ENCODE measurements at places on chromosomes 4 and X.
A peak's percentile ranks its signal among the peaks of the same experiment; 100 is the strongest.

- no peaks in the 10 kb centered on the region for H3K27me3 ChIP-seq
- H3K4me3 ChIP-seq: no peak overlapping the region
- no peak overlapping the region for H3K27ac ChIP-seq
- H3K4me1 ChIP-seq: no peaks in the 10 kb centered on the region
- no peaks in the 10 kb centered on the region for H3K36me3 ChIP-seq
These were observed 88.2 kb downstream of the TASL start for GRCh38 chrX:30489323-30489722.

DNA sequence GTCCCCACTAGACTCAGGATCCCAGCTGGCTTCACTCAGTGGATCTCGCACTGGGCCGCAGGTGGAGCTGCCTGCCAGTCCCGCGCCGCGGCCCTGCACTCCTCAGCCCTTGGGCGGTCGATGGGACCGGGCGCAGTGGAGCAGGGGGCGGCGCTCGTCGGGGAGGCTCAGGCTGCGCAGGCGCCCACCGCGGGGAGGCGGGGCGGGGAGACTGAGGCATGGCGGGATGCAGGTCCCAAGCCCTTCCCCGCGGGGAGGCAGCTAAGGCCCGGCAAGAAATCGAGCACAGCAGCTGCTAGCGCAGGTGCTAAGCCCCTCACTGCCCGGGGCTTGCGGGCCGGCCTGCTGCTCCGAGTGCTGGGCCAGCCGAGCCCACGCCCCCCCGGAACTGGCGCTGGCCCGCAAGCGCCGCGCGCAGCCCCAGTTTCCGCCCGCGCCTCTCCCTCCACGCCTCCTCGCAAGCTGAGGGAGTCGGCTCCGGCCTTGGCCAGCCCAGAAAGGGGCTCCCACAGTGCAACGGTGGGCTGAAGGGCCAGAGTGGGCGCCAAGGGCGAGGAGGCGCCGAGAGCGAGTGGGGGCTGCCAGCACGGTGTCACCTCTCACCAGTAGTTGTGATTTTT is 1038.0 kb downstream of the PCDH19 start:
- H3K4me1 ChIP-seq: no peaks in the 10 kb centered on the region
- no peaks in the 10 kb centered on the region for H3K36me3 ChIP-seq
- no peak for DNase-seq
- no peak overlapping the region for H3K4me3 ChIP-seq

DNA sequence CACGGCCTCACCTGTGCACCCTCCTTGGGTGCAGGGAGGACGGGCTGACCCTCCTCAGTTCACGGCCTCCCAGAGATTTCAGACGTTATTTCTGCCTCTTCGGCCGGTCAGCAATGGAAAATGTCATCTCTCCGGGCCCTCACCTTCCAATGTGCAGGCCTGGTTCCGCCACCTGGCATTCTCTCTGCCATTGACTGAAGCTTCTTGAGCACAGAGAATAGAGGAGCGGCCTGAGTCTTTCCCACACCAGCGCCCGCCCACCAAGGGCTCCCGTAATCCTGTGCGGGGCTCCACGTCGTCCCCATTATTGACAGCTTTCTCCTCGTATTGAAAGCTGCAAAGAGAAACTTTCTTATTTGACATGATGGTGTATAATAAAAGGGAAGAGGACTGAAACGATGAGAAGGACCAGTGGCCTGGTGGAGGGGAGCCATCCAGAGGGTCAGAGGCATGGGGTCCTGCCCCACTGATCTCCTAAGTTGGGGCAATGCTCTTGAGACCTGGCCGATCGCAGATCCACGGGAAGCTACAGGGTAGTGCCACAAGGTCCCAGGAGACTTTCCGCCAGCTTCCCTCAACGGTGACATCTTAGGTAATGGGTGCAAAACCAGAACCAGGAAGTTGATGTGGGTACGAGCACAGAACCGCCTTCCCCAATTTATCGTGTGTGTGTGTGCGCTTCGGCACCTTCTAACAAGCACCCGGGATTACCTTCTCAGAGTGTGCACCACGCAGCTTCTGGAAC is 20.6 kb downstream of the HTRA3 start:
- H3K27me3 ChIP-seq: no peaks in the 10 kb centered on the region
- no peaks in the 10 kb centered on the region for H3K4me1 ChIP-seq
- H3K36me3 ChIP-seq: no peaks in the 10 kb centered on the region
- no peak for DNase-seq
- H3K27ac ChIP-seq: no peak overlapping the region

GRCh38 chr4:84733343-84734033 is 150.6 kb downstream of the CDS1 start:
- H3K36me3 ChIP-seq: peaks cover 81% of the 10 kb centered on the region
- DNase-seq: no peak
- no peak overlapping the region for H3K27ac ChIP-seq
- no peak overlapping the region for H3K4me3 ChIP-seq

GRCh38 chr4:67204441-67204840 is 340.9 kb downstream of the CENPC start:
- no peak for DNase-seq
- no peak overlapping the region for H3K27ac ChIP-seq
- H3K4me3 ChIP-seq: no peak overlapping the region
- no peaks in the 10 kb centered on the region for H3K27me3 ChIP-seq
- H3K4me1 ChIP-seq: no peaks in the 10 kb centered on the region

DNA sequence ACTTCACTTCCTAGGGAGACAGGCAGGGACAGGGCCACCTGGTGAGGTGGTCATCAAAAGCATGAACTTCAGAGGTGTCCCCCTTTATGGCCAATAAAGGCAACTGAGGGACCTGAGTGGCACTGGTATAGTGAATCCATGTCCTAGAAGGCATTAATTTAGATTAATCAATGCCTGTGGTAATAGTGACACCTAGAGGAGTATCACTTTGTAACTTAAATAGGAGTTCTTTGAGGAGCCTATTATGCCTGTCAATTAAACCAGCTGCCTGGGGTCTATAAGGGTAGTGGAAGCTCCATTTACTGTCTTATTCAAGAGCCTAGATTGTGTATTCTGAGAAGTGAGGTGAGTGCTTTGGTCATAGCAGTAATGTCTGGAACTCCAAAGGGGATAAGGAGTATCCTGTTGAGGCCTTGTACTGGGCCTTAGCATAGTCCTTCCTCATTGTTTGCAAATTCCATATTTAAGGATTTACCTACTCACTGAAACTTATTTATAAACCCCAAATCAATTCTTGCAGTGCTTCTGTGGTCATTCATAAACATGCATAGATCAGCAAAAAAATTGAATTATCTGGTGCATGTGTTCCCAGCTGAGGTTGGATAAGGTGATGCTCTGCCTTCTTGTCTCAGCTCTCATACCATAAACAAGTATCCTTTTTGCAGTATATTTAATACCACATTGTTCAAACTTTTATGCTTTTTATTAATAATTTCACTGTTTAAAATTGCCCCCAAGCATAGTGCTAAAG is 213.8 kb upstream of the RADX start:
- H3K4me1 ChIP-seq: no peaks in the 10 kb centered on the region
- no peaks in the 10 kb centered on the region for H3K36me3 ChIP-seq
- H3K27ac ChIP-seq: no peak overlapping the region
- H3K27me3 ChIP-seq: no peaks in the 10 kb centered on the region
- no peak for DNase-seq

DNA sequence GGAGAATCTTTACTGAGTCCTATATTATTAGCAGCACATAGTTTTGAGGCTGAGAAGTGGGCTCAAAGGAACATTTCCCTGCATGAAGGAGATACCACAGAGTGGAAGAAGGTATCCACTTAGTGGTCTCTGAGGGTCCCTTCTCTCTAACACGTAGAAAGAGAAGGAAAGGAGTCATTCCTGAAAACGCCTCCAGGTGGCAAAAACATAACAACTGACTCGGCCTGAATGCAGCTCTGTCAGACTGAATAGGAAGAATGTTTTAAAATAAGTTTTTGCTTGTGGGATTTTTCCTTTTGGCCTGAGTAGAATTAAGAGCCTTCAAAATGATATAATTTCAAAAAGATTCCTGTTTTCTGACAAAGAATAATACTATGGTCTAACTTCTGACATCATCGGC is 23.3 kb downstream of the RPGR start:
- no peak overlapping the region for H3K27ac ChIP-seq
- H3K4me1 ChIP-seq: no peaks in the 10 kb centered on the region
- DNase-seq: no peak
- no peaks in the 10 kb centered on the region for H3K27me3 ChIP-seq
- H3K4me3 ChIP-seq: no peak overlapping the region
- H3K36me3 ChIP-seq: no peaks in the 10 kb centered on the region

DNA sequence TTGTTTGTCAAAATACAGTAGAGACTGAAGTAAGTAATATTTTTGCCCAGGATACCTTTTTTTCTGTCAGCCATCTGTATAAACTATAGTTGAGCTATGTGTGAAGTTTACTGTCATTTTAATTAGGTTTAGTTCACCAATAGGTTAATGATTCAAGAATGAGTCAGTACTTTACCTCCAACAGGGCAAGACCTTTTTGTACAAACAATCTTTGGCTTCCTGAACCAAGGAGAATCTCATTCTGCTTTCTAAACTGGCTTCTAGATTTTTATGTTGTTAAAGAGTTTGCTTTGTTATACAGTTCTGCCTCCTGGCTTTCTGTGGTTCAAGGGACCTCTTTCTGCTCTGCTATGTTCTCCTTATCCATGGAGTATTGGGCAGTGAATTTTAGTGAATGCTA is 412.0 kb upstream of the NR3C2 start:
- no peaks in the 10 kb centered on the region for H3K27me3 ChIP-seq
- H3K27ac ChIP-seq: no peak overlapping the region
- H3K36me3 ChIP-seq: no peaks in the 10 kb centered on the region
- H3K4me3 ChIP-seq: no peak overlapping the region

- H3K27ac ChIP-seq: no peak overlapping the region
- H3K4me1 ChIP-seq: no peaks in the 10 kb centered on the region
- H3K36me3 ChIP-seq: no peaks in the 10 kb centered on the region
- DNase-seq: no peak
These were observed 14.6 kb downstream of the SRPX start for GRCh38 chrX:38206036-38206435.

GRCh38 chr4:109389369-109390114 is 44.1 kb upstream of the SEC24B start:
- H3K27ac ChIP-seq: no peak overlapping the region
- no peaks in the 10 kb centered on the region for H3K4me1 ChIP-seq
- no peak overlapping the region for H3K4me3 ChIP-seq
- no peaks in the 10 kb centered on the region for H3K36me3 ChIP-seq

- peak overlapping the region; percentile 94 for H3K4me3 ChIP-seq
- H3K27me3 ChIP-seq: no peaks in the 10 kb centered on the region
- no peaks in the 10 kb centered on the region for H3K4me1 ChIP-seq
- peak overlapping the region; percentile 99 for H3K27ac ChIP-seq
- no peaks in the 10 kb centered on the region for H3K36me3 ChIP-seq
- no peak for DNase-seq
These were observed 1.0 kb downstream of the HMGB2 start for GRCh38 chr4:173332963-173333657.

DNA sequence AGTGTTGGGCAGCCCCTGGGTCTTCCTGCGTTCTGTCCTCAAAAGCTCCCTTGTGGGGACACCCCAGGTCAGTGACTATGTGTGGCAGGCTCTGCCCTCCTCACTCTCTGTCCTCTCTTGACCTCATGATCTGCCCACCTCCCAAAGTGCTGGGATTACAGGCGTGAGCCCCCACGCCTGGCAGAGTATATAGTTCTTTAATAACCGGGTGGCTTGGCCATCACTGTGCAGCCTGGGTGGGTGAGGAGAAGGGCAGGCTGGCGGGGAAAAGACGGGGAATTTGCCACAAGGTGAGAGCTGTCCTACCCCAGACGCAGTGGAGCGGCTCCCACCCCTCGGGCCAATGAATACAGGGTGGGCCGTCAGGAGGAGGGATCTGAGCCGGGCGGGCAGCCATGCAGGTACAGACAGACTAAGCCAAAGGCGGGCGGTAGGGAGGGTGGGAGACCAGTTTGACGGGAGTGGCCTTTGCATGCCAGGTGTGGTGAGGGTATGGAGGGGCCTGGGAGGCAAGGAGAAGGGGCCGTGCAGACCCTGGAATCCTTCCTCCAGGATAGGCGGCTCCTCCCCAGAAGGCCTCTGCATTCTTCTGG is 2.5 kb downstream of the SH3BP2 start:
- peaks cover 75% of the 10 kb centered on the region for H3K4me1 ChIP-seq
- H3K27me3 ChIP-seq: no peaks in the 10 kb centered on the region
- peak overlapping the region; percentile 86 for H3K27ac ChIP-seq
- no peak for DNase-seq
- no peaks in the 10 kb centered on the region for H3K36me3 ChIP-seq
- peak overlapping the region; percentile 82 for H3K4me3 ChIP-seq

DNA sequence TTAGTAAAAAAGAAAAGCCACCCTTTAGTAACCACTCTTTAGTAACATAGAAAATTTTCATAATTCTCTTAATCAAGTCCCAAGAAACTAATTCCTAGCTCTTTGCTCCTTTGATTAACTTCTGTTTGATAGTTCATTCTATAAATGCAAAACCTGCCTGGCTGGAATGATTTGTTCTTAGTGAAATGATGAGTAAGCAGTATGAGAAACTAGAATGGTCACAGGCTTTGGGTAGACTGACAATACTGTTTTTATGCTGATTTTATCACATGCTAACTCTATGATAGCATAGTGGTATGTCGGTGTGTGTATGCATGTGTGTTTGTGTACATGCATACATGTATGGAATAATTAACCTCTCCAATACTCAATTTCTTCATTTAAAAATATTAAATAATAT is 81.2 kb downstream of the SYTL5 start:
- no peaks in the 10 kb centered on the region for H3K27me3 ChIP-seq
- H3K27ac ChIP-seq: peak overlapping the region; percentile 65
- H3K36me3 ChIP-seq: no peaks in the 10 kb centered on the region
- DNase-seq: no peak
- H3K4me1 ChIP-seq: no peaks in the 10 kb centered on the region

- H3K4me3 ChIP-seq: peak overlapping the region; percentile 49
- H3K27ac ChIP-seq: no peak overlapping the region
- peaks cover 15% of the 10 kb centered on the region for H3K27me3 ChIP-seq
- no peaks in the 10 kb centered on the region for H3K36me3 ChIP-seq
- no peak for DNase-seq
These were observed 1.0 kb downstream of the SHISA3 start for GRCh38 chr4:42398171-42398870.

DNA sequence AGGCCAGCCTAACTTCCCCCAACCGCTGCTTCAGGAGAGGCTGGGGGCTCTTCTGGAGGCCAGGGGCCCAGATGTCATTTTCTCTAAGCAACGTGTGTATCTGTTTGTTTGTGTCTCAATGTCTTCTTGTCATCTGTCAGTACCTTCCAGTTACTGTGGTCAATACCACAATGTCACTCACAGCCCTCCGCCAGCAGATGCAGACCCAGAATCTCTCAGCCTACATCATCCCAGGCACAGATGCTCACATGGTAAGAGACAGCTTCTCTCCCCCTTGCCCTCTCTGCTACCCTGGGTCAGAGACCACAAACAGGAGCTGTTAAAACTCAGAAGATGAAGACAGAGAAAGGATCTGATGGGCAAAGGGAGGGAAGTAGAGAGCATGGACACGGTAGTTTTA is 5.0 kb downstream of the XPNPEP2 start:
- no peaks in the 10 kb centered on the region for H3K27me3 ChIP-seq
- DNase-seq: no peak
- H3K36me3 ChIP-seq: no peaks in the 10 kb centered on the region
- H3K4me1 ChIP-seq: no peaks in the 10 kb centered on the region
- H3K27ac ChIP-seq: no peak overlapping the region

GRCh38 chr4:140697709-140698560 is 58.2 kb downstream of the TBC1D9 start:
- peaks cover 22% of the 10 kb centered on the region for H3K4me1 ChIP-seq
- H3K4me3 ChIP-seq: no peak overlapping the region
- no peak for DNase-seq
- H3K27ac ChIP-seq: no peak overlapping the region

GRCh38 chr4:162061214-162061613 is 102.6 kb downstream of the FSTL5 start:
- H3K27ac ChIP-seq: no peak overlapping the region
- no peak overlapping the region for H3K4me3 ChIP-seq
- no peak for DNase-seq
- H3K36me3 ChIP-seq: no peaks in the 10 kb centered on the region

GRCh38 chr4:173317004-173317403 is 17.2 kb downstream of the HMGB2 start:
- H3K27ac ChIP-seq: no peak overlapping the region
- H3K36me3 ChIP-seq: no peaks in the 10 kb centered on the region
- DNase-seq: no peak
- H3K27me3 ChIP-seq: no peaks in the 10 kb centered on the region
- no peak overlapping the region for H3K4me3 ChIP-seq

All from esophagus squamous epithelium (tissue), 5 donors.